ENCODE measurements at places on chromosomes 6 and 20. TPM values are rescaled to one million over a fixed set of nuclear protein-coding genes. Genes with fewer than 3 reads are reported as not detected.

- H3K27ac ChIP-seq = no peak overlapping the region
- no peak overlapping the region for H3K4me3 ChIP-seq
- peak; percentile 79 for DNase-seq
- peaks cover 13% of the 10 kb centered on the region for H3K4me1 ChIP-seq
- no peaks in the 10 kb centered on the region for H3K27me3 ChIP-seq
- H3K36me3 ChIP-seq = no peaks in the 10 kb centered on the region
Measured at GRCh38 chr20:62875419-62876361, 14.1 kb upstream of the TCFL5 start.

The OR2J3 gene
- not detected for total RNA-seq

DNA sequence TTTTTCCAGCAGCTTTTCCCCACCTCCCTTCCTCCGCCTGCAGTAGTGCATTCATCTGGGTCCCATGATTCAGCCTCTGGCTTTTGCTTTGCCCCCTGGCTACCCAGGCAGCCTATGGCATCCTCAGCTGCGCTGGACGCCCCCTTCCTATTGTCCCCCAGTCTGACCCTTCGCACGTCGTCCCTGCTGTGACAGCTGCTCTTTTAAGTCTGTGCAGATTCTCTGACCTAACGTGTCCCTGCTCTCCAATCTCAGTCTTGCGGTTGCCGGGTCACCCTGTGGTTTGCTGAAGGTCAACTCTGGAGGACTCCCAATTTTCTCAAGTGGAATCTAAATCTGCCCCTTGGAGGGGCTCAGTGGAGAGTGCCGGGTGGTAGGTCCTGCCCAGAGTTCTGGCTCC lies 294.3 kb downstream of the CDC5L start:
- H3K4me1 ChIP-seq = no peaks in the 10 kb centered on the region
- peak; percentile 38 for DNase-seq
- no peak overlapping the region for H3K27ac ChIP-seq
- H3K36me3 ChIP-seq = no peaks in the 10 kb centered on the region
- no peak overlapping the region for H3K4me3 ChIP-seq

The TMEM74B gene
- 0.48 TPM for total RNA-seq

The SYNJ2 gene
- total RNA-seq = 10.5 TPM

DNA sequence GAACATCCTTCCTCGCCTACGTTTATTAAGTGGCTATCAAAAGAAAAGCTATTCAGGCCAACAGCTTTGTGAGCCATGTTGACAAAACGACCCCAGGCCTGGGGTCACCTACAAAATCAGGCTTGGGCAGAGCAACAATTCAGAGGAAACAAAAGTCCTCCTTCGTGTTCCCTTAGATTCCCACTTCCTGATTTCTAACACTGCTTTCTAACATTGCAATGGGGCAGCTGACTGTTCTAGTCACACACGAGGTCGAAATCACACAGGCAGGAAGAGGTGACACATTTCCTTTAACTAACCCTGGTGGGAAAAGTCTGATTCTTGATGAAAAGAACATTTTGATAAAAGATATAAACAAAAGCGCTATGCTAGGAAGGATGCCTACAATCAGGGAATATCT lies 31.9 kb downstream of the WDR27 start:
- no peak overlapping the region for H3K27ac ChIP-seq
- DNase-seq = no peak
- no peaks in the 10 kb centered on the region for H3K27me3 ChIP-seq
- no peaks in the 10 kb centered on the region for H3K36me3 ChIP-seq

DNA sequence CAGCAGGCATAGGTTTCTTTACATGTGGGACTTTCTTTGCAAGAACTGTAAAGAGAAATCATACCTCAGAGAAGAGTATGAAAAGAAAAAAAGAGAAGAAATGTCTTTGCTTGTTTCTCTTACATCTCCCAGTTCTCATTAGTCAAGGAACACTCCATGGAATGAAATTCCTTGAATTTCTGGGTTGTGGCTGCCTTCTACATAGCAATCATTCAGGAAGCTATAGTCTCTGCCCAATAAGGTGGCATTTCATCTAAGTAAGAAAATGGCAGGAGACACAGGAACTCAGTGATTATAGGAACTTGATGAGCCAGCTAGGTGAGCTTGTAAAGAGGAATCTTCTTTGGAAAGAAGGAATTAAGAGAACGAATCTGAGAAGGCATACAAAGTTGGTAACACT lies 197.0 kb upstream of the FKBP1C start:
- no peaks in the 10 kb centered on the region for H3K36me3 ChIP-seq
- no peaks in the 10 kb centered on the region for H3K27me3 ChIP-seq
- no peaks in the 10 kb centered on the region for H3K4me1 ChIP-seq
- DNase-seq = no peak

GRCh38 chr6:156451726-156452125 lies 325.5 kb upstream of the ARID1B start:
- H3K4me1 ChIP-seq = no peaks in the 10 kb centered on the region
- H3K36me3 ChIP-seq = no peaks in the 10 kb centered on the region
- H3K4me3 ChIP-seq = no peak overlapping the region

The SPATS1 gene
- total RNA-seq = not detected

The FHL5 gene
- 15.4 TPM for total RNA-seq

The NHLRC1 gene
- 0.66 TPM for total RNA-seq

The CDC25B gene
- 19.1 TPM for total RNA-seq

- H3K27ac ChIP-seq = no peak overlapping the region
- H3K36me3 ChIP-seq = no peaks in the 10 kb centered on the region
- no peak for DNase-seq
- peaks cover 3% of the 10 kb centered on the region for H3K4me1 ChIP-seq
- H3K4me3 ChIP-seq = no peak overlapping the region
Measured at GRCh38 chr6:167838207-167838748, 11.6 kb downstream of the AFDN start.

DNA sequence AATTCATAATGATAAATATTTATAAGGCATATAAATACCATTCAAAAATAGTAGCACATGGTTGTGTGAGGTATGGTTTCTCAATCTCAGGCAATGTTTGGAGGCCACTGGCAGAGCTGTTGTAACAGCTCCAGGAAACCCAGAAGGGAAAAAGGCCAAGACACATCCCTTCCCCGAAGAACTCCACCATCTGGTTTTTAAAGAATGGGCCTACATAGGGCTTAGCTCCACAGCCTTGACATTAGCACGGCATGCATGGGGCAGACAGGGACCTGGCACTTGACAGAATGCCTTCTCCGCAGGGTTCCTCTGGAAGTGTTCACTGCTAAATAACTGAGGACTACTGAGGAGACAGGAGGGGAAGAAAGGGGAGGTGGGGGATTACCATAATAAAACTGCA lies 16.1 kb upstream of the FOXO3 start:
- no peak overlapping the region for H3K4me3 ChIP-seq
- H3K27ac ChIP-seq = no peak overlapping the region
- H3K4me1 ChIP-seq = no peaks in the 10 kb centered on the region
- no peaks in the 10 kb centered on the region for H3K27me3 ChIP-seq
- DNase-seq = no peak
- no peaks in the 10 kb centered on the region for H3K36me3 ChIP-seq

The NOX3 gene
- total RNA-seq = not detected

DNA sequence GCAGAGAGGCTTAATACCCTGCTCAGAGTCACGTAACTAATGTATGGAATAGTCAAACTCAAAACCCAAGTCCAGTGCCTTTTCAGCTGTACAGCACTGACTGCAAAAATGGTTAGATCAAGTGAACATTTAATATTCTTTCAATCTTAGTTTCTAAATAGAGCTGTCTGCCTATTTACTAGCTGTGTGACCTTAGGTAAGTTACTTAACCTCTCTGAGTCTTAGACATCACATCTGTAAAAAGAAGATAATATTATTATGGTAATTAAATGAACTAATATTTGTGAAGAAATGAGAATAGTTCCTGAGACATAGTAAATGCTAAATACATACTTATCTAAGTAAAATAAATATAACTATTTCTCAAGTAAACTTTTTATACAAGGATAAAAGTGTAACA lies 235.5 kb downstream of the SAMD5 start:
- H3K36me3 ChIP-seq = no peaks in the 10 kb centered on the region
- no peak overlapping the region for H3K27ac ChIP-seq
- H3K4me1 ChIP-seq = peaks cover 3% of the 10 kb centered on the region
- no peak for DNase-seq
- H3K4me3 ChIP-seq = no peak overlapping the region
- H3K27me3 ChIP-seq = no peaks in the 10 kb centered on the region

DNA sequence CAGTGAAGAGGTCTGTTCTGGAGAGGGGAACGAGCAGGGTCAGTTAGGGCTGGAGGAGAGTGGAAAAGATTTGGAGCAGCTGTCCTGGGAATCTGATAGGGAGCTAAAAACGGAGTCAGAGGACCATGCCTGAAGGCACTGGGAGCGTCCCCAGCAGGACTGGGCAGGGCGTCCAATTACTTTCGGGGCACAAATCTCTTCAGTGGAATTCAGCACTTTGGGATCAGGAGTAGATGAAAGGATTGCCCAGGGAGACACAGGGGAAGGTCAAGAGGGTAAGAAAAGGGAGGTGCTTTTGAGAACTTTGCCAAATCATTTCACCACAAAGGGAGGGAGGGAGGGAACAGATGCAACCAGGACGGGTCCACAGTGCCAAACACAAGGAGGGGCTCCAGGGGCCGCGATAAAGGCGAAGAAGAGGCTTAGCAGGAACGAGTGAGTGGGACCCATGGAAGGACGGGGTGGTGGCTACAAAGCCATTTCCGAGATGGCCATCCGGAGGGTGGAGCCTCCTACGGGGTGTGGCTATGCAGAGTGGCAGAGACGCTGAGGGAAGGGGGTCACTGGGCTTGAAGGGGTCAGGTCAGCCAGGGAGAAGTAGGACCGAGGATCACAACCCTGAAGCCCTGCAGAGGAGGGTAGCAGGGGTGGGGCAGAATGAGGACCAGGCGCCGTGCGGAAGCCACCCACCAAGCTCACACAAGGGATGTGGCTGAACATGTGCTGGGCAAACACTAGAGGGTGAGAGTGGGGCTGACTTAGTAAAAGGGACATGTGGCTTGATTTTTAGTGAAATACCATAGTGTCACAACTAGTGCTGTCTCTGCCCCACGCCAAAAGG lies 180.0 kb upstream of the RREB1 start:
- peak; percentile 41 for DNase-seq
- H3K36me3 ChIP-seq = no peaks in the 10 kb centered on the region
- H3K27me3 ChIP-seq = no peaks in the 10 kb centered on the region
- peak overlapping the region; percentile 38 for H3K27ac ChIP-seq
- no peak overlapping the region for H3K4me3 ChIP-seq

The PROCR gene
- total RNA-seq = 21.6 TPM

The FAM217B gene
- total RNA-seq = 16.7 TPM
